ENCODE measurements at places on chromosomes 6 and 20.

GRCh38 chr6:20696676-20697075 lies 162.4 kb downstream of the CDKAL1 start:
- no peak for DNase-seq

DNA sequence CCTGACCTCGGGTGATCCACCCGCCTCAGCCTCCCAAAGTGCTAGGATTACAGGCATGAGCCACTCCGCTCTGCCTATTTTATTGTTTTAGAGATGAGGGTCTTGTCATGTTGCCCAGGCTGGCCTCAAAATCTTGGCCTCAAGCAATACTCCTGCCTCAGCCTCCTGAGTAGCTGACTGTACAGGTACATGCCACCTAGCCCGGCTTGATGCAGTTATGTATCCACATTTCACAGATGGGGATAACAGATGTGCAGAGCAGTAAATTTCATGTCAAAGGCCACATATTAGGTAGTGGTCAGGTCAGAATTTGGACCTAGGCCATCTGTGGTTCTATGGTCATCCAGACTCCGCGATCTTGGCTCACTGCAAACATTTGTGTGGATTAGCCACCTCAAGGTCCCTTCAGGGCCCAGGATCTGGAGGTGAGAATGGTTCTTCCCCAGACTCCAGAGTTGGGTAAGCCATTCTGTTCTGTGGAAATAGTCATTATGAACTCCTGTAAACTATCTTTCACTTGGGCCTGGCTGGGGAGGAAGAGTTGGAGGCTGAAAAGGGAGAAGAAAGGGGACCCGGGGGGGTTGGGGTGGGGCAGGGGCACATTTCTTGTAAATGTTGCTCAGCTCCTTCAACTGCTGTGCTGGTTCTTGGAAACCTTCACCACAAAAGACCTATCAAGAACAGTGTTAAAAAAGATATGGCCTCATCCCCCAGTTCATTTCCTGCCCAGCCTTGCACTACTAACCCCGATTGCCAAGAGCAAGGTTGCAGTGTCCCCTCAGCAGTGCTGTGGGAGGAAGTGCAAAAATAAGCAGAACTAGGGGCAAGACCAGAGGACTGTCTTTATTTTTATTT lies 13.0 kb downstream of the PIM1 start:
- DNase-seq, result no peak

- no peak for DNase-seq
Measured at GRCh38 chr6:14656649-14657048, 539.1 kb downstream of the CD83 start.

GRCh38 chr20:51680067-51680749 lies 88.0 kb downstream of the ATP9A start:
- no peak for DNase-seq

- no peak for DNase-seq
Measured at GRCh38 chr6:134427721-134428120, 109.8 kb upstream of the SGK1 start.

GRCh38 chr20:35738410-35739179 lies 3.5 kb downstream of the RBM39 start:
- DNase-seq, result no peak

- no peak for DNase-seq
Measured at GRCh38 chr6:120355822-120356221, 978.5 kb downstream of the TBC1D32 start.
